NCI-H460 (cell line): ENCODE measurements at places on chromosomes 5 and 9. TPM values are rescaled to one million over a fixed set of nuclear protein-coding genes. Genes with fewer than 3 reads are reported as not detected.

C1QTNF3 gene
- total RNA-seq = 0.49 and 0.69 TPM in 2 replicates

GRCh38 chr9:79592726-79593493, 21.1 kb downstream of the TLE4 start:
- DNase-seq = no peak

GRXCR2 gene
- not detected in 2 replicates for total RNA-seq

ITGA1 gene
- 2.7 and 4.5 TPM in 2 replicates for total RNA-seq

CCDC183 gene
- 1.7 and 1.8 TPM in 2 replicates for total RNA-seq

GRCh38 chr9:114446036-114446435, 58.3 kb upstream of the AKNA start:
- no peak for DNase-seq

- DNase-seq = no peak
Observed at GRCh38 chr9:26054600-26055520, 376.6 kb upstream of the TUSC1 start.

CCDC187 gene
- 0.05 and 0.09 TPM in 2 replicates for total RNA-seq

MXD3 gene
- total RNA-seq = 15.3 and 15.8 TPM in 2 replicates

GRCh38 chr5:149931992-149932436, 12.6 kb downstream of the PDE6A start:
- DNase-seq = no peak

IRF1 gene
- total RNA-seq = 11.7 and 12.1 TPM in 2 replicates

DNA sequence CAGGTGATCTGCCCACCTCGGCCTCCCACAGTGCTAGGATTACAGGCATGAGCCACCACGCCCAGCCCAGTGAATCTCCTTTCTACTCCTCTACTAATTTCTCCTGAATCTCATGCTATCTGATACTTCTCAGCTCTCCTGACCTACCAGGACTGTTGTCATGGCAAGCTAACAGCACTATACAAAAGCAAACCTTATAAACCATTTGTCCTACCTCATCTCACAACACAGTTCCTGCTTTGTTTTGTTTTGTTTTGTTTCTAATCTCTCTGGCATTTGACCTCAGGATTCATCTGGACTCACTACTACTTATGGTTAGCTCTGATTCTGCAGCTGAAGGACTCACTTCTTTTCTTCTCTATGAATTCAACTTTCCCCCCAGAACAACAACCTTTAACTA, 734.8 kb downstream of the TLE1 start:
- no peak for DNase-seq

DNA sequence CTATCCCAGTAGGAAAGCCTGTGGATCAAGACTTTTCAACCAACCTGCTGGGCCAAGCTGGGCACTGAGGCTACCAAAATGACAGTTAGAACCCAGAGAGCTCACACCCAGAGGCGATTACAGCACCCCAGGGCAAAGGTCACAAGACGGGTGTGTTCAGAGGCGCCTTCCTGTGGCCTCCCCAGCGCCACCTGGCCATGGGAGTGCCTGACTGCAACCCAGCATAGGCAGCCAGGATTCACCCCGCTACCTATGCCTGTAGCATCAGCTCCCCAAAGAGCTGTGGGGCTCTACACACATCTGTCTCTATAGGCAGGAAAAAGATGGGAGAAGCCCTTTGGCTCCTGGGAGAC, 33.5 kb downstream of the PDGFRB start:
- peak; percentile 32 for DNase-seq

FAM78A gene
- 0.72 and 1.1 TPM in 2 replicates for total RNA-seq

ROPN1L gene
- 0.35 and 0.49 TPM in 2 replicates for total RNA-seq

CMBL gene
- 13.5 and 18.2 TPM in 2 replicates for total RNA-seq

GRCh38 chr5:158267228-158267627, 408.3 kb upstream of the CLINT1 start:
- DNase-seq = no peak

CD180 gene
- total RNA-seq = not detected in 2 replicates

EFCAB9 gene
- not detected in 2 replicates for total RNA-seq
